Activated T-cell treated with anti-CD3 and anti-CD28 coated beads for 48 hours (primary cell): ENCODE measurements at places on chromosomes 16 and 17.

DNA sequence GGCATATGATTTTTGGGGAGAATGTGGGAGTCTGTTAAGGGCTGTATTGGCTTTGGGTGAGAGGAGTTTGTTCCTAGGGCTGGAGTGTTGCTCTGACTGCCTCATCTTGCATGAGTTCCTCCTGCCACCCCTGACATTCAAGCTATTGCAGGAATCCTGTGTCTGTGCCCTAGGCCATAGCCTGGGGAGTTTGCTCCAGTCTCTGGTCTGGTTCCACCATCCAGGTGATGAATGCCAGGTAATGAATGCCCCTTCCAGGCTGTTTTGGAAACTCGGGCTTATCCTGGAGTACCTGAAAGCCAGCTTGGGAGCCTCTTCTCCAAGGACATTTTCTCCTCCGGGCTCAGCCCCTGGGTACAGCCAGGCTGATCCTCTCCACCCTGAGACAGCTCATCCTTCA, 117.0 kb upstream of the IRX3 start:
- no peak for DNase-seq

- no peak for DNase-seq
Measured at GRCh38 chr16:309476-309875, 26.5 kb downstream of the PDIA2 start.

DNA sequence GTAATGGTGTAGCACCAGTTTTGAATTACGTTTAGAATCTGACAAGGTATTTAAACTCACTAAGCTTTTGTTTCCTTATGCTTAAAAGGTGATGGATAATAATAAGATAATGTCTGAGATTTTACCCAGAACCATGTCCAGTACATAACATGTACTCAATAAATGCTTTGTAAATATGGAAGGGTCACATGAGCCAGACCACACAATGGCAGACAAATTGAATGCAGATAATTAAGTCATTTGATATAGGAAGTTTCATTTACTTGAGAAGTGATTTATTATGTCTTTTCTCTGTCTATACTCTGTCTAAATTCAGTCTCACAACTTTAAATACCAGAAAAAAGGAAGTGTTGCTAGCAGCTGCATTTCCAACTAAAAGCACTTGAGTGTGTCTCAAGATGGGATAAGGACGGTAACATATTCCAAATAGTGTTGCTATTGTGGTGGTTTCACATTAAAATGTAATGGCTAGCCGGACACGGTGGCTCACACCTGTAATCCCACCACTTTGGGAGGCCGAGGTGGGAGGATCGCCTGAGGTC, 52.5 kb upstream of the DHX40 start:
- DNase-seq = no peak

DNA sequence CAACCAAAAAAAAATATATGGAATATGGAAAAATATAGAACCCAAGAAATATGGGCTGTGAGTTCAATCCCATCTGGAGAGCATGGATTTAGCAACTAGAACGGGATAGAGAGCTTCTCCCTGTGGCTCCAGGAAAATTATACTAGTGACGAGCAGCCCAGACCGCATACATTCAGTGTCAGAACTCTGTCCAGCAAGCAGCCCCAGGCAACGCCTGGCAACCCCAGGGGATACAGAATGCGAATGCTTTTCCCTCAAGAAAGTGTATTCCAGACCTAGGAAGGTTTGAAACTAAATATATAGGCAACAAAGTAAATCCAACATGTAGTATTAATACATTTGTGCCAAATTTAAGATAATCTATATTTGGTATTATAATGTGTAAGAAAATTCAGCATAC, 13.5 kb upstream of the ASGR2 start:
- no peak for DNase-seq

DNA sequence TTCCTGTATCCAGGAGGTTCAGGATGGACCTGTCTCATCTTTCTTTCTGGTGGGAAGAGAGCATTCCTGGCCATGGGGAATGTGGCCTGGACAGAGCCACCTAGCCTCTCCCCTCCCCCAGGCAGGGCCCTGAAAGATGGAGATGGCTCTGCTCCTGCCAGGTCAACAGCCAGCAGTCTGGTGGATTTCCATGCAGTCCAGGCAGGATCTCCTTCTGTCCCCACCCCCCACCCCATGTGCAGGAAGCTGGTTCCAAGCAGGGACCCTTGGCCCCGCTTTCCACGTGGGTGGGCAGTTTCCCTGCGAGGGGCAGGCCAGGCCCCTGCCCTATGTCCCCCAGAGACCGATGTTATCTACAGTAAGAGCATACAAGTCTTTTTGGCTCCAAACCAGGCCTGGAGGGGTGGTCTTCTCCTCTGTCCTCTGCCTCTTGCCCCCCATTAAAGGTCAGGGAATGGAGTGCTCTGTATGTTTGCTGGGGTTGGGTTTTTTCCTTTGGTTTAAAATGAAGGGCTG, 240.5 kb downstream of the SEC14L1 start:
- DNase-seq = no peak
